ENCODE measurements at places on chromosomes 3 and 15.

DNA sequence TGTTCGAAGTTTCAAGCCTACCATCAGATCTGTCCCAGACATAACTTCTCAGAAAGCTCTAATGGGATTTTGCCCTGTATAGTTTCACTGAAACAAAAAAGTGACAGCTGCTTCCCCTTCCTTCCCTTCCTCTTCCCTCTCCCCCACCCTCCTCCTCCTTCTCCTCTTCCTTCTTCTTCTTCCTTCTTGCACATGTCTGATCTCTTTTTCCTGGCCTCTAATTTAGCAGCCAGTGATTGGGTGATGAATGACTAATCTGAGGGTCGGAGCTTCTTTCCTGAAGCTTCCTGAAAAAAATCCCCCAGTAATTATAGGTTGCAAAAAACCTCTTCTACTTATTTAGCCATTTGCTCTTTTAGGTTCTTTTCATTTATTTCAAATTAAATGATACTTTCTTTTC lies 168.7 kb downstream of the POTEB3 start:
- no peak for DNase-seq

DNA sequence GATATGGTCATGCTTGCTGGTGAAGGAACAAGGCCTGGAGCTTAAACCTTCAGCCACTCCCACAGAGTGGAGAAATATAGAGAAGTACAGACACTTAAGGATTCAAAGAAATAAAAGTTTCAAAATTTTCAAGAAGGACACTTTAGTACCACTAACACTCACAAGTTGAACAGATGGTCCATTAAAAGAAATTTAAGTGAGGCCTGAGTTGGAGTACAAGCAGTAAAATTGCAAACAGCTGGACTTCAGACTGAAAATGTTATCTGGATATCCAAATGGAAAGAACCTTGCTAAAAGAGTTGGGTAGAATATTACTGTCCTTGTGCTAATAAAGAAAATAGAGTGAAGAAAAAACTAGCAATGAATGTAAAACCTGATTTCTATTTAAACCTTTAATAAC lies 397.1 kb upstream of the KCNMB2 start:
- no peak for DNase-seq

GRCh38 chr15:61759639-61760038 lies 300.6 kb downstream of the VPS13C start:
- DNase-seq, result no peak

GRCh38 chr15:32987067-32987466 lies 207.4 kb downstream of the FMN1 start:
- DNase-seq, result no peak

- no peak for DNase-seq
Measured at GRCh38 chr15:74454764-74455500, 6.0 kb downstream of the UBL7 start.

DNA sequence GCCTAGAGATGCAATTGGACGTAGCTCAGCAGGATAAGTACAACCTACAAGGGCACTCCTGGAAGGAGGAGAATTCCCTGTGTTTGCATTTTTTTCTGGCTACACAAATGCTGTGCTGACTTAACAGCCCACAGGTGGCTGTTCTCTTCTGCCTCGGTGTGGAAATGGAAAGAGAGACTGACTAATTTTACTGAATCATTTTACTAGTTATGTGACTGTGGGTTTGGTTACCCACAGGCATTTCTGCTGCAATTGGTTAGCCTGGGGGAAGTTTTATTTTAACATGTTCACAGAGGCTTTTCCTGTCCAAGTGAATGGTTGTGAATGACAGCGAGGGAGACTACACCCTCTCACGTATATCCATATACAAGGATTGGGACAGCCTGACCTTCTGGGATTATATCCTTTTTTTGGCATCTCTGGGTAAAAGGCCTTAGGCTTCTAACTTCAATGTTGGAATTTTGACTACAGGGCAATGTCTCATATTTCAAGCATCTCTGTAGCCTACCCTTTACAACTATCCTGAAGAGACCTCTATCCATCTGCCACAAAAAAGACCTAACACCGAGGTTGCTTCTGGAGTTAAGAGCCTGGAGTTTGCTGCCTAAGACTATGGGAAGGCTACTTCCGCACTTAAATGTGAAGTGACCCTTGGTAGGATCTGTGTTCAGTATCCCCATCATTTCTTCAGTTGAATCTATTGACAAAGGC lies 67.2 kb upstream of the TP63 start:
- no peak for DNase-seq

Measured in stimulated activated CD4-positive, alpha-beta T cell treated with anti-CD3 and anti-CD28 coated beads, TNF-alpha, amount 100 ng/mL, for 4 hours (primary cell).